ENCODE measurements at places on chromosomes 4 and X.
A peak's percentile ranks its signal among the peaks of the same experiment; 100 is the strongest.

DNA sequence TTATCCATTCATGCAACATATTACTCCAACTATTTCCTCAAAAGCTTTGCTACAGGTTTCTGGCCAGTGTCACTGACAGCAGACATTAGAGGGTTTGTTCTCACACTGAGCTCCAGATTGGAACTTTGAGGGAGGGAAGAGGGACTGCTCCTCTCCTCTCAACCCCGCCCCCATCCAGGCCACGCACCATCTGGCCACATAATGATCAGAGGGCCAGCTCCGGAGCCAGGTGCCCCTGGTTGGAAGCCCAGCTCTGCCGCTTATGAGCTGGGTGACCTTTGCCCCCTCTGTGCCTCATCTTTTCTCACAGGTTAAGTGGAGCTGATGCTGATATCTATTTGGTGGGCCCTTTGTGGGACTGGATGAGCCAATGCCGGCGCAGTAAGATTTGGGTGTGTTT, 55.8 kb downstream of the C4orf50 start:
- no peak for DNase-seq

DNA sequence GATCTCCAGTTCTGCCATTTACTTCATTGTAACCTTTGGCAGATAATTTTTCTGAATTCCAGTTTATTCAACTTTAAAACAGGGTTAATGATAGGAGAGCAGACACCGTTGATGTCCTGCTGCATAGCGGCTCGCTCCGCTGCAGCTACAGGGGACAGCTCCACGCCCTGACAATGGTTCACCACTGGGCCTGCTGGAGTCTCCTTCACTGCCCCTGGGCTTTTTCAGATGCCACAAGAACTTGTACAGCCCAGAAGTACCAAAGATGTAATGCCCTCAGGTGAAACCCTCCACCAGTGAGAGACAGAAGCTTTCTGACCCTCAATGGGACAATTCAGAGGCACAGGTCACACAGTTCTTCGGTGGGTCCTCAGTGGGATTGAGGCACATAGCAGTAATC, 22.7 kb upstream of the SEPTIN11 start:
- no peak for DNase-seq

- DNase-seq, result no peak
Measured at GRCh38 chrX:96843566-96843965, 40.1 kb upstream of the RPA4 start.

DNA sequence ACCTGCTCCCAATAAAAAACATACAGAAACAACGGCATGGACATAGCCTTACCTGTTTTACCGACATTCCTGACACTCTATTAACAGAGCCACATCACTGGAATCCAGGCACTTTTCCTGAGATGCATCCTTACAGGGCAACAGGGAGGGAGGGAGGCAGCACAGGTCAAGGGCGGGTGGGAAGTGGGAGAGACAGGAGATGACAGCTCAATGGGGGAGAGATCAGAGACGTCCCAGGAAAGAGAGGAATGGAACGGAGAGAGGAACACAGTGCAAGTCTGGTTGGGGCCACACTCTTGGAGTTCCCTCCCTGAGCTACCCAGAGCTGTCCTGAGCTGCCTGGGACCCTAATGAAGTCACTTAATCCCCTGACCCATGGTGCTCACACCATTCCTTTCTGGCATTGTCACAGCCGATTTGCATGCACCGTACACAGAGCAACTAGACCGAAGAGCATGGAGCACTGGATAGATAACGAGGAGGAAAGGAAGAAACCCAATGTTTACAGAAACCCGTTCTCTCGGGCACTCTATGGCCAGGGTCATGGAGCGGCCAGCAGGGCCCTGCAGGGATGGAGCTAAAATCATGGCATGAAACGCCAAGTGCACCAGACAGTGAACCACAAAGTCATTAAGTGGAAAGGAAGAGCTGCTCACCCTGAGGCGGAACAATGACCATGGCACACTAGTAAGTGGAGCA, 93.1 kb downstream of the NSUN7 start:
- no peak for DNase-seq

- DNase-seq, result no peak
Measured at GRCh38 chr4:138161351-138161750, 80.8 kb downstream of the SLC7A11 start.

DNA sequence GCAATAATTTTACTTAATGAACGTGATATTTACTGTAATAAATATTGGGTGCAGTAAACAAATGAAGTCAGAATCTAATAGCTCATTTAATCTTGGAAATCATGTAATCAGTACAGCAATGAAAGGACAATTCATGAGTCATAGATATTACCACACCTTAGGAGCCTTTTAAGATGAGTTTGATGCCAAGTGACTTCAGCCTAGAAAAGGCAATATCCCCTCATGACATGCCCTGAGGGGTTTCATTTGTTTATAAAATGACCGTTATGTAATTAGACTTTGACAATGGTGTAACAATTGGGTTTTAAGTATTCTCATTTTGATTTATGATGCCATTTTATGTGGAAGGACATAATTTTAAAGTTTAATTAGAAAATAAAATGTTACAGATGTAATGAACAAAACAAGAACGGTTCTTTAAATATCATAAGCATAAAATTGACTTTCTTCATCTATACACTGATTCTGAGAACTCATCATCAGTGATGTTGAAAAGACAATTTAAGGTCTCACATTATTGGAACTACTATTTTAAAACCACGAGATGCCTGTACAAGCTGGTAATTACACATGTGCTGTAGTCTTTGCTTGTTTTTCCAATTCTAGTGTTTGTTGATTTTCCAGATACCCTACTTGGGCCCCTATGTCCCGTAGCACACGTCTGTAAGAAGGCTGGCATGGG, 5.0 kb downstream of the FGF2 start:
- DNase-seq, result no peak

DNA sequence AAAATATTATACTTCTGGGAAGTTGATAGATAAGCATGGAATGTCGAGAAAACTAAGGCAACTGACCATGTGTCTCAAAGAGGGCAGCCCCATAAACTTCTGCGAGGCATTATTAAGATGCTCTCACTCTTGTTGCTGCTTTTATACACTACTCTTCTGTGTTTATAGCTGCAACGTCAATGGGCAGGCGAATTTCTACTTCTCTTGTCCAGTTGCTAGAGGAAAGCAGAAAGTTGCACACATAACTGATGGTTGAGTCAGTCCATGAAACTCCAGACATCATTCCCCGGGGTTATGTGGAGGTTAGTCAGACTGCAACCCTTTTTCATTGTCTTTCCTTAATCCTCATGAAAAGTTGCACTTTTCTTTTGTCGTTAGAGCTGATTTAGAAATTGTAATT, 39.8 kb downstream of the VCX3B start:
- DNase-seq, result no peak

- DNase-seq, result no peak
Measured at GRCh38 chr4:11631416-11631815, 202.7 kb upstream of the HS3ST1 start.

GRCh38 chrX:39491548-39492297, 606.0 kb downstream of the BCOR start:
- DNase-seq, result no peak

DNA sequence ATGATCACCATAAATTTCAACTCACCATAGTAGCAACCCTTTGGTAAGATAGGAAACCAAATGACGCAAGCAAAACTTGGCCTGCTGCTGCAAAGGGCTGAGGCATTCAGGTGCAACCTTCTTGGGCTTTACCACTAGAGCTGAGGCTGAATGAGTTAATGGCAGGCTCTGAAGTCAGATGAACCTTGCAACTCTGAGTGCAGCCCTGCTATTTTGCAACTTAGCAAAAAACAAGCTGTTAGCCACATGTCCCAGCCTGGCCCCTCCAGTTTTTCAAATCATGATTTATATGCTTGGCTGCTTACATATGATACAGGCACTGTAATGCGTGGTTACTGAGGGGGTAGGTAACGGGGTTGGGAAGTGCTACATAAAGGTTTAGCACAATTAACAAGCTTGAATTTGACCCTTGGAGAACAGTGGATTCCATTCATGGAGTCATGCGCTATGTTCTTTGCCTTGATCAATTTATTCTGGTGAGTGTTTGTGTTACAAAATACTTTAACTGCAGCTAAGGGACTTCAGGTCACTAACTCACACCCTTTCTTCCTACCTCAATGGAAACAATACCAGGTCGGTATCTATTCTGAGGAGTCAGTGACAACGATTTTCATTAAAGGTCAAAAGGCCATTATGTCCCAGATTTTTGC, 80.5 kb upstream of the PPARGC1A start:
- DNase-seq, result no peak

- DNase-seq, result no peak
Measured at GRCh38 chrX:106950381-106950780, 30.2 kb downstream of the CLDN2 start.

DNA sequence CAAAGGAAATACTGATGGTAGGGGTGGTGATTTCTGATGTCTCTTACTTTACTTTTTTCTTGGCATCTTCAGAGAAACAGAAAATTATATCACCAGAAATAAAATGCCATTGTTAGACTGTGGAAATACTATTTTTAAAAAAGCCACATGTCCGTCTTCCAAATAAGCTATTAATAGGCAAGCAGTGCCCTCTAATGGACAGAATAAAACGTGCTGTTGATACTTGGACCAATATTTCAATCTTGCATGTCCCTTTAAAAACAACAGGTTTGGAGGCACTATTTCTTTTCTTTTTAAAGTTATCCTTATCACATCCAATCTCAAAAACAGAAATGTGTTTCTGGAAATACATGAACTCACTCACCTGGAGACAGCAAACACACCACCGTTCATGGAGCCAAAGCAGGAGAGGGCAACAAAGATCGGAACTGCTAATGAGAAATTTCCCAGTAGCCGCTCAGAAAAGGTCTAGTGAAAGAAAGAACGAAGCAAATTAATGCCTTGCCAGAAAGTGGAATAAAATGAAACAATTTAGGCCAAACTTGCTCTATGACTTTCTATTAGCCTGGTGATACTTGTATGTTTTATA, 59.2 kb downstream of the SLC7A11 start:
- peak; percentile 24 for DNase-seq

- DNase-seq, result no peak
Measured at GRCh38 chr4:153362184-153362583, 17.7 kb downstream of the MND1 start.

DNA sequence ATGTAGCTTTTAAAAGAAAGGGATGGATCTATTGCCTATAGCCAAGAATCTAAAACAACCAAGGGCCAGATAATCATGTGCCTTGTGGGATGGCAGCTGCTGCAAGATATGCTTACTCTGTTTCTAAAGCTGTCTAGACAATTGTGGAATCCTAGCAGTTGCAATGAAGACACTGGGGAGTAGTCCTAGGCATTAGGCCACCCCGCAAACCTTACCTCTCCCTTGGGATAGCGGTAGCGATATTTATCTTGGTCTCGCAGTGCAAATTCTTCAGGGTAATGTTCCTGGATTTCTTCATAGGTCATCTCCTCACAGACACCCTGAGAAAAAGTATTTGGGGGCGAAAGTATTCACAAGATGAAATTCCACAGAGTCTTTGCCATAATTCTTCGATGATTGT, 24.6 kb downstream of the TRO start:
- DNase-seq, result no peak

DNA sequence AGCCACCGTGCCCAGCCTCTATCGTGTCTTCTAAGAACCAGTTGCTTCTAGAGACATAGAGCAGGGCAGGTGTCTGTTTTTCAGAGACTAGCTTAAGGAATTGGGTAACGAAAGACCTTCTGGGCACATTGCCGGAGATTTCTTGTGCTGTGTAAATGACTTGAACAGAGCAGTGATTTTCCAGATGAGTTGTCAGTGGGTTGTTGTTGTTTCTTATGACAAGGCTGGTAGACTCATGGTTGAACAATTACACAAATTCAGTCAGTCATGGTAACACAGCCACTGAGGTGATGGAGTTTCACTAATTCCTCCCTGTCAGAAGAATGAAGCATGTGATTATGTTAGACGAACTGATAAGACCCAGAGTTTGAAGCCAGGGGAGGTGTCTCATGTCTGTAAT, 20.5 kb upstream of the DDX3X start:
- no peak for DNase-seq

DNA sequence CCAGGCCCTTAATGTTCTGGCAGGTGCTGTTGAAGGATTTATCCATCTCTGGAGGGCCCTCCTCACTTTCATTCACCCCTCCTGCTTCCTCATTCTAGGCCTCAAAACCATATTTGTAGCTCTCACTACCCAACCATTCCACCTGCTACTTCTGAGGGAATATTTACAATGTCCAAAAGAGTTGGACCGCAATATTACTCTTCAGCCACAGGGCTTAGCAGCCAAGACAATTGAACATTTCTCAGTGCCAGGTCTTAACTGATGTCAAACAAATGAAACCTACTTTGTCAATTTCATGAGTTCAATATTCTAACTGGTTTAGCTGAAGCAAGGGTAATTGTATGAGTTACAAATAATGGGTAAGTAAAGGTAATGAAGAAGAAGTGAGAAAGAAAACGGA, 113.2 kb downstream of the ENOX2 start:
- DNase-seq, result no peak

- DNase-seq, result no peak
Measured at GRCh38 chrX:148322906-148323305, 177.5 kb upstream of the AFF2 start.

GRCh38 chr4:87406462-87406861, 15.5 kb upstream of the HSD17B11 start:
- DNase-seq, result no peak

GRCh38 chr4:75654905-75655304, 18.3 kb downstream of the G3BP2 start:
- DNase-seq, result no peak

- no peak for DNase-seq
Measured at GRCh38 chr4:73453701-73454005, 17.6 kb downstream of the AFP start.

- DNase-seq, result no peak
Measured at GRCh38 chr4:61129971-61130370, 70.2 kb upstream of the ADGRL3 start.

- DNase-seq, result no peak
Measured at GRCh38 chr4:2652415-2653160, 103.5 kb downstream of the TNIP2 start.

DNA sequence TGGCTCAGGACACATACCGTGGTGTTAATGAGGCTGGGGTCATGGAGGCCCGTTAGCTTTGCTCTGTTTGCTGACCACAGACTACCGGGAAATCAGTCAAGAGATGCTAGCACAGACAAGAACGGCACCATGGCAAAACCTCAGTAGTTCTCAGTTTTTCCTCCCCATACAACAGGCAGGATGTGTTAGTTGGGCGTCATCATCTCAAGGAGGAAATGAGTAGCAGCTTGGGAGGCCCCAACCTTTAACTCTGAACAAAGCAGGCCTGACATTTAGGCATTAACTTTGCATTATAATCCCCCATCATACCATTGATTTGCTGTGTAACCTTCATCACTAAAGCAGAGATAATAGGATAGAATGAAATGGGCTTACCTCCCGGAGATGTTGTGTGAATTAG, 714.2 kb downstream of the RPA4 start:
- no peak for DNase-seq

DNA sequence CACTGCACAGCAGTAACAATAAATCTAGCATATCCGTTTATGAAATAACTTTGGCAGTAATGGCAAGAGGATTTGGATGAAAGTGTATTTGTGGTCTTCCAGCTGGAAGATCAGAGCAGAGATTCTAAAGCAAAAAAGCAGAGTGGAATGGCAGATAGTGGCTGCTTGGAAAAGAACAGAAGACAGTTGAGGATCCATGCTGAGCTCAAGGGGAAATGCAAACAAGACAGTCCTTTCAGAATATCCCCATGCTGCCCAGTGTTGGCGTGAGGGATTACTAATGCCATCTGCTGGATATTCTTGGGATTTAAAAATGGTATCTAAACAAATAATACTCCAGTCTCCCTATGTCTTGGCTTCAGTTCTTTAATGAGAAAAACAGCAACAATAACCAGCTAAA, 629.1 kb upstream of the ATOH1 start:
- no peak for DNase-seq

GRCh38 chr4:62500296-62500695, 1300.2 kb downstream of the ADGRL3 start:
- DNase-seq, result no peak
